Heart right ventricle (tissue), 16 donors: ENCODE measurements at places on chromosomes 2 and 18. TPM values are rescaled to one million over a fixed set of nuclear protein-coding genes. Genes with fewer than 3 reads are reported as not detected.

The PFN4 gene
- polyA plus RNA-seq = 0.28 TPM

GRCh38 chr2:160269803-160270570 lies 69.9 kb upstream of the ITGB6 start:
- peak; percentile 88 for DNase-seq

DNA sequence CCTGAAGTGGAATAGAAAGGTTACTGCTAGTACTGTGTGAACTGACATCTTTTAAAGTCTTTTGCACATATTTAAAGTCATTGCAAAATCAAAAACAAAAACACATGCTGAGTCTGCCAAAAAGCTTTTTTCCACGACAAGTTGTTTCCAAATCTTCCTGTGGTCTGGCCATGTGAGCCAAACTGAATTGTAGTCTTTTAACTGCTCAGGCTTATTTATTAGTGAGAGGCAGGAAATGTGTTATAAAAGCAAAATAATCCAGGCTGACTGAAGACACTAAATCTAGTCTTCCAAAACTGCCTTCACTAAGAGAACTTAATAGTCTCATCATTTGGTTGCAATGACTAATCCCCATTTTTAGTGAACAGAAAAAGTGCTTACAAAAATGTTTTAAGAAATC lies 2.3 kb downstream of the KRCC1 start:
- no peak for DNase-seq

GRCh38 chr2:105769504-105769903 lies 24.8 kb downstream of the NCK2 start:
- no peak for DNase-seq

GRCh38 chr2:17758118-17758517 lies 4.2 kb downstream of the GEN1 start:
- no peak for DNase-seq

The ASNSD1 gene
- polyA plus RNA-seq = 32.1 TPM

DNA sequence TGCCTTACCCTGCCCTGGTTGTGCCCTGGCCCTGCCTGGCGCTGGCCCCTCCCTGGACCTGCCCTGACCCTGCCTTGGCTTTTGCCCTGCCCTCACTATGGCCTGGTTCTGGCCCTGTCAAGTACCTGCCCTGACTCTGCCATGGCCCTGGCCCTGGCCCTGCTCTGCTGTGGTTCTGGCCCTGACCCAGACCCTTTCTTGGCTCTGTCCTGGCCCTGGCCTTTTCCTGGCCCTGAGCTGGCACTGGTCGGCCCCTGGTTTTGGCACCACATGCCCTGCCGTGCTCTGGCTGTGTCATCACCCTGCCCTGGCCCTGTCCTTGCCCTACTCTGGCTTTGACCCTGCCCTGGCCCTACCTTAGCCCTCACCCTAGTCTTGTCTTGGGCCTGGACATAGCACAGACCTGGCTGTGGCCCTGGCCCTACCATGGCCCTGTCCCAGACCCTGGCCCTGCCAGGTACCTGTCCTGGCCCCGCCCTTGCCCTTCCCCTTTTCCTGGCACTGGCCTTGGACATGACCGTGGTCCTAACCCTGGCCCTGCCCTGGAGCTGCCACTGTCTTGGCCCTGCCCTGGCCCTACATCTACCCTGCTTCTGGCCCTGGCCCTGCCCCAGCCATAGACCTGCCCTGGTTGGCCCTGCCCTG lies 4.8 kb upstream of the ANKRD62 start:
- no peak for DNase-seq

- DNase-seq = no peak
These were observed 25.4 kb upstream of the ATOH8 start for GRCh38 chr2:85728342-85728741.

DNA sequence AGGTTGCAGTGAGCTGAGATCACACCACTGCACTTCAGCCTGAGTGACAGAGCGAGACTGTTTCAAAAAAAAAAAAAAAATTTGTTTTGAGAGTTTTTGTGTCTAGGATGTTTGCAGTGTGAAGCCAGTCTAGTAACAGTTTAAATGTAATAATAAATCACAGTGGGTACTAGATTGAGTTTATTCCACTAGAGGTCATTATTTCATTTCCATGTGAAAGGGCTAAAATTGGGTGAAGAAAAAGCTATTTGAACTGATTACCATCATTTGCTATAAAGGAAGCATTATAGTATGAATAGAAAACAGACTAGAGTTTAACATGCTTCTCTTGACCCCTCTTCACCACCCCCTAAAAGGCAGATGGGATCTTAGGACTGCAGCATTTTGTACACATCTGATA lies 20.3 kb downstream of the SNRPD1 start:
- no peak for DNase-seq

- no peak for DNase-seq
These were observed 61.6 kb downstream of the KCNG2 start for GRCh38 chr18:79859314-79859713.

The AQP12A gene
- polyA plus RNA-seq = not detected

DNA sequence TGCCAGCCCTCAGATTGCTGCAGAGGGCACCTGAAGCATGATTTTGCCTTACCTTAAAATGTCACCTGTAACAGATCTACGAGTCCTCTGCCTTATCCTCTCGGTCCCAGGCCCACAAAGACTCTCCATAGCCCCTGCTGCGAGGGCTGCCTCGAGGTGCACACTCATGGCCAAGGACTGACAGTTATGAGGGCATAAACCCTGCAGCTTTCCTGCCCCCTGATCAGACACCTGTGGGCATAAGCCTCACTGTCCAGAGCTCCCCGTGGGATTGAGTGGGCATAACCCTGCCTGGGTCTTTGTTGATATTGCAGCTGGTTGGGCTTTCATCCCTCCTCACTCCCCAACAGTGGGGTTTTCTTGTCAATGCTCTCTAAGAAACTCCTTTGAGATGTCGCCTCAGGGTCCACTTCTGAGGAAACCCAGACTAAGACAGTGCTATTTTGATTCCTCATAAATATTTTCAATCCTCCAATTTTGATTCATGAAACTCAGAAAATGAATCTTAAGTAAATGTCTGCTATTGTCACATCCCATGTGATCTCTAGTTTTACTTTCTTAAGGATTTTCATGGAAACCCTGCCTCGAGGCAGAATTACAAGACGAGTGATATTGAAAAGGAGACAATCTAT lies 108.5 kb upstream of the NCK2 start:
- no peak for DNase-seq

DNA sequence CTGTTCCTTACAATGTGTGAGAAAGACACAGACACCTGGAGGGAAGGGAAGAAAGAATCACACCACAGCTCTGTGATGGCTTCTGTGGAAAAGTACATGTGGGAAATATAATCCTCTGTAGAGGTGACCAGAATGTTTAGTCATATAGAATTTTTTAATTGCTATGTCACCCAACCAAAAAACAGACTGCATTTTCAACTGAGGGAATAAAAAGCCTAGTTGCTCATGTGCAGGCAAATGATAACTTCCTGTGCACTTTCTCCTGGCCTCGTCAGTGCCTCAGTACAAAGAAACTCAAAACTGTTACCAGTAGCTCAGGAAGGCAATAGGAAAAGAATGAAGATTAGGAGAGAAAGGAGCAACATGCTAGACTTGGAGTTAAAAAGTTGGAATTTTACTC lies 326.8 kb downstream of the OSR1 start:
- DNase-seq = no peak

The CTNNA2 gene
- 0.09 TPM for polyA plus RNA-seq

DNA sequence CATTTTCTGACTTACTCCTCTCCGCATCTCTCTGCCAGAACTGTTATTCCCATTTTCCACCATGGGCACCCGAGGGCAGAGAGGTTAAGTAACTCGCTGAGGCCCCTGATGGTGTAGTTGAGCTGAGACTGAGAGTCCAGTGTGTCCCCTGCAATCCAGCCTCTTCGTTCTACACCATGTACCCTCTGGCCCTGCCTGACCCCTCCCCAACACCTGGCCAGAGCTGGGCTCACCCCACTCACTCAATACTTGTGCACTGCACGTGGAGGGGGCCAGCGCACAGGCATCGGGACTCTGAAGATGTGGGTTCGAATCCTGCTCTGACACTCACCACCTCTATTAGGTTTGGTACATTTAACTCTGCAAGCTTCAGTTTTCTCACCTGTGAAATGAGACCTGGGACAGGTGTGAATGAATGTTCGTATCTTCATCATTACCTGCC lies 24.3 kb upstream of the FOSL2 start:
- no peak for DNase-seq

The ZAP70 gene
- 0.61 TPM for polyA plus RNA-seq

- DNase-seq = no peak
These were observed 1206.0 kb upstream of the ZEB2 start for GRCh38 chr2:145725876-145726275.

DNA sequence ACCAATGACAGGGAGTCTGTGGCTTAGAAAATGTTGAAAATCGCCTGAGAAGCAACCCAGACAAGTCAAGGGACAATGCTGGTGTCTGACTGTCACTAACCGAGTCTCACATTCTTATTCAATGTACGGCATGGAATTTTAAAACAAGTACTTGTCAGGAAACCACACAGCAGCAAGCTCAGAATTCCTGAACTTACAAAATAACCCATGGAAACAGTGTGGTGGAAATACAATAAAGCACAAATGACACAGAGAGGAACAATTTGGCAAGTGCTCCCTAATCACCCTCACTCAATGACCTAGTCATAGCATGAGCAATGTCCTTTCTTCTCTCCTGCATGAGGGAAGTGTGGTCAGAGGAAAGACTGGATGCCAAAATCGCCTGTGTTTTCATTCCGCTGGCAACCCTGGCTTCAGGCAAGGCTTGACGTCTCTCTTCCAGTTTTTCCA lies 154.0 kb downstream of the SATB2 start:
- DNase-seq = no peak

DNA sequence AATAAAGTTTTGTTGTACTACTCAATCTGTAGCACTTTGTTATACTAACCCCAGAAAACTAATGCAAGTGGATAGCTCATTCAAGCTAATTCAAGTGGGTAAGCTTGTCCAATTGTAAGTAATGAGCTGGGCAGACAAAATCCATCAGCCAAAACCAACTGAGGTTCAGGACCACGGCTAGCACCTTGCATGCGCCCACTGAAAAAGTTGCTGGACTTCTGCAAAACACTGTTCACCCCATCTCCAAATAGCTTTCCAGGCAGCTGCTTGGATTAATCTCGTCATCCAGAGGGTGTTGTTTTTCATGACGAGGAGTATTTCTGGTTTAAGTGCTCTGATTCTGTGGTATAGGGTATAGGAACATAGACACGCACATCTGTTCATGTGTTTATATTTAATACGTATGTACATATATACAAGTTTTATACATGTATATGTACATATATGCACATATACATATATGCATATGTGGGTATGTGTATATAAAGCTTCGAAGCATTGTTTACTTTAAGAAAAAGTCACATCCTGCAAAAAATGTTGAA lies 307.5 kb downstream of the GALR1 start:
- no peak for DNase-seq

DNA sequence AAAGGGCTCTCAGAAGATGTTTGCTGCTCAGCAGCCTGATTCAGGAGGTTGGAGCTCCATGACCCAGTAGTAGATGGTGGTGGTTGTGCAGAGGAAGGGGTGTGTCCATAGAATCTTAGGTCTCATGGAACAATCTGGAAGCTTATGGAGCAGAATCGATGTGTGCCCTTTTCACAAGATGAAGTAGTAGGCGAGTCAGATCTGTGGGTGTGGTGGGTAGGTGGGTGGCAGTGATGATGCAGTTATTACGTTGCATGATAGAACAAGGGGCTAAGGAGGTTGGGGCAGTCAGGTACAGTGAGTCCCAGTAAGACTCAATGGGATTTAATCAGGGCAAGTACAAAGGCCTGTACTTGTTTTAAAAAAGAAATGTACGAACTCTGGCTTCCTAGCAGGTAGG lies 9.1 kb downstream of the TET3 start:
- DNase-seq = no peak

- DNase-seq = no peak
These were observed 439.2 kb downstream of the PARD3B start for GRCh38 chr2:204984518-204984917.

DNA sequence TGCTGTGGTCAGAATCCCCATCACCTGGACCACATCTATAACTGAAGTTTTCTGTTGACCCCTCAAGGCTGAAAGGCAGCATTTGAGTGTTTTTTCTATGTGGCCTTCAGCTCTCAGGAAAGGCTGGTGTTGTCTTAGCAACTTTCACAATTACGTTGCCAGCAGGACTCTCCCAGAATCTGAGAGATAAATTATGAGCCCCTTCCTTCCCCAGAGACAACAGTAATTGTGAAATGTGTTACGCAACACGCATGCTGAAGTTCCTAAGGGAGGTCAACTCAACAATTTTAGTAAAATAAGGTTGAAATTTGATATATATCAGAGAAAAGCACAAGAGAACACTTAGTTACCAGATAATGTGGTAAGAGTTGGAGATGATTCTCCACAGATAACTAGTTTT lies 216.5 kb upstream of the SLC8A1 start:
- no peak for DNase-seq

- peak; percentile 86 for DNase-seq
These were observed 35.6 kb upstream of the PNO1 start for GRCh38 chr2:68121873-68122679.

GRCh38 chr2:180848393-180848792 lies 132.0 kb upstream of the UBE2E3 start:
- no peak for DNase-seq

The KLHL41 gene
- 32.5 TPM for polyA plus RNA-seq

The OTOF gene
- polyA plus RNA-seq = 0.03 TPM

DNA sequence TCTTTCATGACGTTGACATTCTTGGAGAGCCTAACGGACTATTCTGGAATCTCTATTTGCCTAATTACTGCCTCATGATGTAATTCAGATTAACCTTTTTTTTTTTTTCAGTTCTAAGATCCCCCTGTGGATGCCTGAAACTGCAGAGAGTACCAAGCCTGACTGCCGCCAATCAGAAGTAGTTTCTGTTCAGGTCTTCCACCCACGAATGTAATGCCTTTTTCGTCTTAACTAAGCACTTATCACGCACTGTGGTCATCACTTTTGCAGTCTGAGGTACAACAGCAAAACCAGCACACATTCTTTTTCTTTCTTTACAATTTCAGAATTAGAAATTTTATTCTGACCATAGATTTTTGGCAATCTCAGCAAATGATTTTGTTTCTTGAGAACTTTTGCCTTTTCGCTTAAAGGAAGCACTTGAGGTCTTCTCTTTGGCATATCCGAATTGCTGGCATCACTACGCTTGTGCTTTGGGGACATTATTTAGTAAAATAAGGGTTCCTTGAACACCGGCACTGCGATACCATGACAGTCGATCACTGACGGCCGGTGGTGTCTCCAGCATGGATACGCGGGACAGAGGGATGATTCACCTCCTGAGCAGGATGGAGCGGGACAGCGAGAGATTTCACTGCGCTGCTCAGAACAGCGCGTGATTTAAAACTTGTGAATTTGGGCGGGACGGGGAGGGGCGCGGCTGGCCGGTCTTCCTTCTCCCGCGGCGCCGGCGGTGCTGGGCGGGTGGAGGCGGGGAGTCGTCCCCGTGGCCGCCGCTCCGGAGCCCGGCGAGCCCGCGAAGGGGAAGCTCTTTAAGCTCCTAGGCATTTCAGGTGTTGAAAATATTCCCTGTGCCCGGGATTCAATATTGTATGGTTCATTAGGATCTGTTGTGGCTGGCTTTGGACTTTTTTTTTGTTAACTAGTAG lies 32.0 kb upstream of the GPR55 start:
- DNase-seq = no peak

- DNase-seq = no peak
These were observed 173.4 kb upstream of the BOD1L2 start for GRCh38 chr18:56973487-56973886.
